ENCODE measurements at places on chromosomes 7 and 10. TPM values are rescaled to one million over a fixed set of nuclear protein-coding genes. Genes with fewer than 3 reads are reported as not detected.

Gene SPDYE8
- polyA plus RNA-seq, result 0.10 TPM

DNA sequence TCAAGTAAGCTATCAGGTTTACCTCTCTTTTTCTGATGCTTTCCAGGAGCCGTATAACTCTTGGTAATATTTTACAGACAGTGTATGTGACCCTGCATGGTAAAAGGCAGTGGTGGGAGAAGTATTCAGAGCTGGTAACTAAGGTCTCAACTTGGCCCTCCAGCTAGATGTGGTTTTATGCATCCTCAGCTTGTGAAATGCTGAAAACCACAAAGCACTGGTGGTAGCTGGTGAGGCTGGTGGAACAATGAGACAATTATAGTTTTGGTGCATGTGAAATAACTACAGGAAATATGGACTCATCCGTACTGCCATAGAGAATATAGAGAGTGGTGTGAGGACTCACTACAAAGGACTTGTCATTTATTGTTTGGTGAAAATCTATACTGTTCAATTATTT is 383.0 kb upstream of the PCDH15 start:
- DNase-seq, result no peak

GRCh38 chr10:124883510-124884321 is 58.2 kb upstream of the ZRANB1 start:
- DNase-seq, result no peak

Gene SORCS3
- polyA plus RNA-seq, result not detected

GRCh38 chr10:121409466-121410104 is 188.7 kb downstream of the FGFR2 start:
- no peak for DNase-seq

- no peak for DNase-seq
Measured at GRCh38 chr7:11128498-11128897, 154.8 kb downstream of the PHF14 start.

- DNase-seq, result no peak
Measured at GRCh38 chr10:102401342-102401654, 5.8 kb downstream of the NFKB2 start.

Gene COL1A2
- polyA plus RNA-seq, result 4,815 TPM

Gene FAM20C
- polyA plus RNA-seq, result 34.5 TPM

Data from AG04450 (cell line).